SHP77 treated with DMSO at 0.1 percent for 48 hours (cell line): ENCODE measurements at places on chromosomes 12 and 14.

DNA sequence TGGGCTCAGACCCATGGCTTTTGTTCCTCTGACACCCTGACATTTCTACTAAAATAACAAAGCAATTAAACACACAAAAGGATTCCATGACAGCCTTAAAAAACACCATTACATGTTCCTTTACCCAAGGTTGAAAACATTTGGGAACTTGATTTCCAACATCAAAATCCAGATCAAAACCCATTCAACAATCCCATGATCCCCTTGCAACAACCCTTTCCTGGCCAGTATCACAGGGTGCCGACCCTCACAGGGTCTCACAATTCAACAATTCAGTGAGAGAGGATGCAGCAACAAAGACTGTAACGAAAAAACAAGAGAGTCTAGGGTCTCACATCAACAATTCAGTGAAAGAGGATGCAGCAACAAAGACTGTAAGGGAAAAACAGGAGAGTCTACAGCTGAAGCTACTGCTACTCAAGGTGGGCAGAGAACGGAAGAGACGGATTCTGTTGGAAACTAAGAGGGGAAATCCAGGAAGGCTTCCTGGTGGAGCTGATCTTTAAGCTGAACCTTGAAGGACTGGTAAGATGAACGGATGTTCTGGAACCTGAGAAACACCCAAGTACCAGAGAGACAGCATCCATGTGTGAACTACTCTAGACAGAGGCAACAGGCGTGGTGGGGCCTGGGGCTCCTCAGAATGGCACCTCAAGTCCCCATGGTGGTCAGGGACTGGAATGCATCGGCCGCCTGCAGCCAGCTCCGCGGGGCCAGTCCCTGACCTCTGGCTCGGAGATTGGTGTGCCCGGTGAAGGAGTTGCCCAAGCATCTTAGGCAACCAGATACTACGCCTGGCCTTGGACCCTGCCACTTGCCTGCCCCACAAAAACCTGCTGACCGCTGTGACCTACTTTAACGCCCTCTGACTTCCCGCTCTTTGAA lies 22.7 kb upstream of the ZFP36L1 start:
- no peak for DNase-seq

- no peak for DNase-seq
These were observed 226.9 kb upstream of the PLXNC1 start for GRCh38 chr12:93921521-93921920.

GRCh38 chr12:103799857-103800771 lies 40.9 kb downstream of the NT5DC3 start:
- peak; percentile 39 for DNase-seq

DNA sequence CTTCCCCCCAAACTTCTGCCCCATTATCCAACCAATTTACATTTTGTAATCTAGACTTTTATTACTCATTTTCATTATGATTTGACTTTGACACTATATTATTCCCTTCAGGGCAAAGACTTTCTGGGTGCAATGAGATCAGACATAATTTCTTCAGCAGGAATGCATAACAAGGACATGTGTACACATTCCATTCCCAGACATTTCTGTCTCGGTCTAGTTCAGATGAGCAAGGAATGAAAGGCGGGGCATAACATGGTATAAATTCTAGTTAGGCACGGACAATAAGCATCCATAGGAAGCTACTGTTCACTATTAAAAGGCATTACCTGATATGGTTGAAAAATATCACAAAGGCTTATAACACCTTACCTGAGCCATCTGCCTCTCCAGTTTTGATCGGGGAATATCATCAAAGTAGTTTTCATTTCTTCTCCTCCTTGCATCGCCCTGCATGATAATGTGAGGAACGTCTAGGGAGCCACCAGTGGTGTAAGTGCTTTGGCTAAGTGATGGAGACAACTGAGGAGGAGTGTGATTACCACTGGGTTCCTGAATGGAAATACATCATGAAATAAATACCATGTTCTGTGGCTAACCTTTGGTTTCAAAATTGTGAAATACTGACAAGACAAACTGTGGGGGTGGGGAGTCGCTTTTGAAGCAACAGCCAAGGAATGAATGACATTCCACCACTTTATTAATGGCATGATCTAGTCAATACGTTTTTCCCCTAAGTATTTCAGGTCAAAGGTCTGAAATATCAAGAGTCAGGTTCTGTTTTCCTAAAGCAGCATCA lies 183.9 kb downstream of the APAF1 start:
- no peak for DNase-seq

GRCh38 chr14:93007225-93007997 lies 84.5 kb downstream of the CHGA start:
- no peak for DNase-seq

- peak; percentile 80 for DNase-seq
These were observed at the start of gene RAD52 for GRCh38 chr12:949453-950191. TSS of gene RAD52 (minus strand) at chr12:949694. CDS start at chr12:933058, 16,636 bp downstream.

DNA sequence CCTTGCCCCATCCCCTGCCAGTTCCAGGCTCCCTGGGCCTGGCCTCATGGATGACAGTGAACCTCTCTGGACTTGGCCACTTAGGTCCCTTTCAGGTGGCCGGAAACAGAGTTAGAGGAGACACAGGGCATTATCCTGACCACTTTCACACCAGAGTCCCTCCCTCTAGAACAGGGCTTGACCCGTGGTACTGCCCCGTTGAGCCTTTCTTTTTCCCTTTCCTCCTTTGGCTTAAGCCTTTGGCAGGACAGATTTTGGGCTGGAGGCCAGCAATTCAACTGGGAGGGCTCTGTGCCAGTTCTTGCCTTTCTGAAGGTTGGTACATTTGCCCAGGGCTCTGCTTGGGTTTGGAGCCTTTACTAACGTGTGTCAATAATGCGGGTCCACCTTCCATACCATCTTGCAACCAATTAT lies 22.8 kb downstream of the TPCN1 start:
- peak; percentile 32 for DNase-seq

GRCh38 chr12:107351713-107352112 lies 258.4 kb upstream of the CRY1 start:
- DNase-seq: no peak

DNA sequence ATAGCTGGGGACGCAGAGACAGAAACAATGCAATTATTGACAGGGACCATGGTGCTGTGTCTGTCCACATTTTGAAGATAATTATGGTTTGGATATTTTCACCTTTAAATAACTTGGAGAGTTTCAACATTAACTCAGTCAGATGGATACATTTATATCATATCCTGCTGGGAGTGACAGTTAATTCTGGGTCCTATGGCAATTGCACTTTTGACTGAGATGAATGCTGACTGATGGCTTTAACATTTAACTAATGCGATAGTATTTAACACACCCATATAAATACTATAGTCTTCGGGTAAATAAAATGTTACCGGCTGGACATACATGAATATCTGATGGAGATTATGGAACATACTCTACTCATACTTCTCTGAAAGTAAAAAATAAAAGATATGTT lies 118.3 kb downstream of the LRRK2 start:
- no peak for DNase-seq

DNA sequence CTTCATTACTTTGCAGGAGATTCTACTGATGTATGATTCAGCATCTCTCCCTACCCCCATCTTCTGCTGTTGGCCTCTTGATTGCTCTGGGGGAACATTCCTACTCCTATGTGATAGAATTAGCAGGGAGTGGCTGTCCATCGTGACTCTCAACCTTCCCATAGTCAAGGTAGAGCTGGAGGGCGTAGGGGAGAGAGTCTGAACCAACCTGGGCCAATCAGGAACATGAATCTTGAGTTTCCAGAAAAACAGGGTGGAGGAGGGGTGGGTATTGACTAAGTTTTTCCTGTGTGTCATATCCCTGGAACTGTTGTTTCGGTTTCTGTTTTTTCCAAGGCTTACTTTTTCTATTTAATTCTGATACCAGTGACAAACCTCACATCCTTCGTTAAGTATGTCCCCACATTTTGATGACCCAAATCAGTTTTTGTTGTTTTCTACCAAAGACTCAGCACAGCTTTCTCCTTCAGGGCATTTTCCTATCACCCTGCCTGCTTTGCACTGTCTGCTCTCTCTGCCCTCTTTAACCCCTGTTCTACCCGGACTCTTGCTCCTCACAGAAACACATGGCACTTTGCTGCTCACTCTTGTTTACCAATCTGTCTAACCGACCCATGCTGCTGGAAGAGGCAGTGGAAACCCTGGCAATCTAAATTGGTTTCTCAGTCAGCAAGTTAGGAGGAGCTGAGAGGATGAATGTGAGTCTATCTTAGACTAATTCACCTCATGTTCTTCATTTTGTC lies 1428.3 kb downstream of the AACS start:
- no peak for DNase-seq

DNA sequence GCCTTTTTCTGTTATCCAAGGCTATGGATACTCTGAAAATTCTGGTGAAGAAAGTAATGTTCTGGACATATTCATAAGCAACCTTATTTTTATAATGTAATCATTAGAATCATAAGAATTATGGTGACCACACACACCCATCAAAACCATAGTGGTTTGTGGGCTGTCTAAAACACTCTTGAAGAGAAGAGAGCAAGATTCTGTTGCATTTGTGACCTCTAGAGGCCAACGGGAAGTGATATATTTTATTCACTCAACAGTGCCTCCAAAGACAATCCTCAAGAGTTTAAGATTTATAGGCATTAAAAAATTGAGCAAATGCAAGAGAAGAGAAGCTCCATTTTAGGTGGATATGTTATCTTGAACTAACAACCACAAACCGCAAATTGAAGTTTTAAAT lies 68.5 kb upstream of the LGR5 start:
- no peak for DNase-seq

DNA sequence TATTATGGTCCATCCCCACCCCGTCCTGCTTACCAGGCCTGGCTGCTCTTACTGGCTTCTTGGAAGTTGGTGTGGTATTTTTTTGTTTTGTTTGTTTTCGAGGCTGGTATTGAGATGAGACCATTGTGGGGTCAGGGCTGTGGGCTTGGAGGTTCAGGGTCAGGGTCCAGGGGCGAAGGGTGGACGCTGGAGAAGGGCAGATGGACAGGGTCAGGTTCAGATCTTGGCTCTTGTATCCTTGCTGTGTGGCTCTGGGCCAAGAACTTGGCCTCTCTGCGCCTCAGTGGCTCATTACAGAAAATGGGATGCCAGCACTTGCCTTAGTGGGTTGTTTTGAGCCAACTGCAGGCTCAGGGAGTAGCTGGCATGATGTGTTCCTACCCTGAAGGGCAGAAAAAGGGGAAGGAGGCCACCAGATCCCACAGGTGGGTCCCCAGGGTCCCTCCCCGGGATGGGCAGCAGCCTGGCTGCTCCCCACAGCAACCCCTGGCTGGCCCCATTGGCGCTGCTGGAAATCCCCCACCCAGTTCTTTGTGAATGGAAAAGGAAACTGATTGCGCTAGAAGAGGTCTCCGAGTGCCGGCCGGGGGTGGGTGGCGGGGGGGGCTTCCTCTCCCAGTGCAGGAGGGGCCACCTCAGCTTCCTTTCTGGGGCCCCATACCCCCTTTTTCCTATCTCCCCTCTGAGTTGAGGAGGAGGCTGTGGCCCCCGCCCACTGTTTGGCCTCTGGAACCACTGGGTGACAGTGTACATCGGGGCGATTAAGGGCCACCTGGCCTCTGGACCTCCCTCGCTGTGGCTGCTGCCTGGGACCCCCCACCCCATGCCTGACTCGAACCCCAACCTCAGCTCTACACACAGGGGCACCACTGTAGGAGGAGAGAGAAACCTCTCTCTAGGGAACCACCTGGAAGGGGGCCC lies 25.0 kb downstream of the SH2B3 start:
- DNase-seq: no peak

DNA sequence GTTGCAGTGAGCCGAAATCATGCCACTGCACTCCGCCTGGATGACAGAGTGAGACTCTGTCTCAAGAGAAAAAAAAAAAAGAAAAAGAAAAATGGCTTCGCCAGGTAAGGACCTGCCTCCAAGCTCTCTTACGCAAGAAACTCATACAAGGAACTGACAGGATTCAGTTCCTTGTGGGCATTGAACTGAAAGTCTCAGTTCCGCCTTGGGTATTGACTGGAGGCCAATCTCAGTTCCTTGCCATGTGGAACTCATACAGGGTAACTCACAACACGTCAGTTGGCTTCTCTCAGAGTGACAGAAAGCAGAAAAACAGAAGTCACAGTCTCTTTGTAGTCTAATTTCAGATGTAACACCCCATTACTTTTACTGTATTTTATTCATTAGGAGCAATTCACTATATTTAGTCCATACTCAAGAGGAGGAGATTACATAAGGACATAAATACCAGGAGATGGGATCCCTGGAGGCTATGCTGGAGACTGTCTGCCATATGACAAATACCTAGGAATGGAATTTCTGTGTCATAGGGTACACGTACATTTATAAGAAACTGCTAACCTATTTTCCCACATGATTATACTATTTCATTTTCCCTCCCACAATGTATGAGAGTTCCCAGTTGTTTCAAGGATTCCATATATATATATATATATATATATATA lies 11.4 kb upstream of the NOPCHAP1 start:
- DNase-seq: no peak

DNA sequence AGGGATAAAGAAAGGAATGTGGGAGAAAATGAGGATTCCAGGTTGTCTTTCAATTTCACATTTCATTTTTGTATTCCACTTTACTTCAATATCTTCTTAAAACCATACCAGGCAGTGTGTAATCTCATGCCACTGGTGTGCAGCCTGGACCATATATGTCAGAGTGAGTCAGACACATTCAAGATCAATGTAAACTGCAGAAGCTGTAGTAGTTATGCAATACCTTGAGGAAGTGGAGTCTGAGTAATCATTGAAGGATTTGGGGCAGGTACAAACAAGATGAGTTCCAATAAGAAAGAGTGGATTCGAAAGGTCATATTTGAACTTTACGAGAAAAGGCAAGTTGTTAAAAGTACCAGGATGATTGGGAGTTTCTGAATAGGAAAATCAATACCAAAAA lies 14.1 kb downstream of the PLCZ1 start:
- DNase-seq: no peak

DNA sequence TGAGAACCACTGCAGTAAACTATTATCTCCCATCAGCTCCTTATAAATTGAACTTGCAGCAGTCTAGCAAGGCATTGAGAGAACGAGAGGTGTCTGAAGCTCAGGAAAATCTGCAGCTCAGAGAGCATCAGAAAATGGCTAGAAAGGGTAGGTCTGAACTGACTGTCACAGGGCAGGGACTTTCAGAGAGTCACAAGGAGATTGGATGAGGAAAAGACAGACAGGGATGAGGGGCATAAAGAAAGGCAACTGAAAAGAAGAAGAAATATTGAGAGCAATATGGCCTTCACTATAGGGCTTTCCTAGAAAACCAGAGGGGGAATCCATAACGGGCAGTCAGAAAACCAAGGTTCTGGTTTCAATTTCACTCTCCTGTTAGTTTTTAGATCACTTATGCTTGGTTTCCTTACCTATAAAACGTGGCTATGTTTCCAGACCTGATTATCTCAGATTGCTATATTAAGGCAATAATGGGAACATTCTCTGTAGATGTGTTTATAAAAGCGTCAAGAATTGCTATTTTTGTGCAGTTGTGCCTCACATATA lies 40.9 kb downstream of the PDE6H start:
- no peak for DNase-seq

DNA sequence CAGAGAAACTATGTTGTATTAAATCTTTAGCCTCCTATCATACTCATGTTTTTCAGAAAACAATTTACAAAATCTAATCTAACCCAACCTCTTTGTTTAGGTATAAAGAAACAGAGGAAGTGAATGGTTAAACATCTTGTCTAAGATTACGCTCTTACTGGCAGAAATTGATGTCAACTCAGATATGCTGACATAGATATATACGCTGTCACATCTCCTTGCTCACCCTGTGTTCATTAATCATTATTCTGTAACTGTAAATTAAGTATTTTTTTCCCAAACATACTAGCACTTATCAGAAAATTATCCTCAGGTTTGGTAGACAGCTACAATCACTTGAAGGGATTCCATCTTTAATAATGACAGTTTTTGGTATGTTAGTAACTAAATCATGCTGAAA lies 1127.6 kb upstream of the SEL1L start:
- DNase-seq: no peak
